ENCODE measurements at places on chromosomes 12 and 14.

- DNase-seq = no peak
Observed at GRCh38 chr14:91889477-91890211, 22.3 kb upstream of the TC2N start.

DNA sequence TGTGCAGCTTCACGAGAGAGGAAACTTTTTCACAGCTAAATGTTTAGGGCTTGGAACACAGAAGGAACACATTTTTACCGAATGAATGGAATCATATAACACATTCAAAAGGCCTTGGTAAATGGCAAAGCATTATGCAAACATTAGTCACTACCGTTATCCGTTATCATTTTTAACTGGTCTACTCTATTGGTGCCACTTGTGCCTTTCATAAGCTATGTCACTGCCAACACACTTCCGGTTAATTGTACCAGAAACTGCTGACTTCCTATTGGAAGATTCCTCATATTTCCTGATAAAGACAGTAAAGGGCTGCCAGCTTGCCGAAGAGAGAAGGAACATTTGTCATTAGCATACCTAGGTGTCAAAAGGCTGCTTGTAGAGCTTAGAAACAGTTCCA, 169.2 kb downstream of the APAF1 start:
- no peak for DNase-seq

- DNase-seq = no peak
Observed at GRCh38 chr14:57412341-57412740, 22.0 kb downstream of the NAA30 start.

- no peak for DNase-seq
Observed at GRCh38 chr14:63563370-63564026, 20.3 kb upstream of the PPP2R5E start.

- no peak for DNase-seq
Observed at GRCh38 chr12:58249610-58250009, 308.2 kb downstream of the ATP23 start.

DNA sequence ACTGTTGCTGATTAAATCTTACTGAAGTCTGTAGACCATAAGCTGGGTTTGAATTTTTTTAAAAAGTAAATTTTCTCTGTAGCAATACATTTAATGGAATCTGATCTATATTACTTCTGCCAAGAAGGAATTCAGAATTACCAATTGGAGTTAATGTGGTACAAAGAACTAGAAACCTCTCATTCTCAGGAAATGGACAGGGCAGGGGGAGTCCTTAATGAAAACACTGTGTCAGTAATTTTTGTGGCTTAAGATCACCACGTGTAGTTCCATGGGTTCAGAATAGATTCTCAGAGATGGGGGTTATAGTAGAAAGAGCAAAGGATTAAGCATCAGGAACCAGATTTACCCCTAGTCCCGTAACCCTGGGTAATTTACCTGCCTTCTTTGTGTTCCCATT, 30.3 kb downstream of the FBXL14 start:
- DNase-seq = no peak

DNA sequence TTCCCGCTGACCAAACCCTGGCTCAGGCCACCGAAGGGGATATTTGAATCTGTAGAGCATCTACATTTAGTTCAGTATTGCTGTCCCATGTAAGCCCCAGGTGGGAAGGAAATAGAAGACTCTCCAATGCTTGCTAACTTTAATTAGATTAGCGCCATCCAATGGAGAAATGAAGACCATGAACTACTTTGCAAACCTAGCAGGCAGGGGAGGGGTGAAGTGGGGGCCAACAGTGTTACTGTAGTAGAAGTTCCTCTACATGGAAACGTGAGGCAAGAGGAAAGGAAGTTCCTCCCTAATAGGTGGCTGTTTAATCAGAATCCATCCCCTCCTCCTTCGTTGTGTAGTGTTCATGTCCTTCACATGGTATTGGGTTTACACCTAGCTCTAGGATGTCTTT, 9.3 kb upstream of the DENND5B start:
- DNase-seq = no peak

- DNase-seq = no peak
Observed at GRCh38 chr12:117521346-117521745, 159.9 kb upstream of the NOS1 start.

- no peak for DNase-seq
Observed at GRCh38 chr14:100770605-100771120, 44.0 kb downstream of the DLK1 start.

- no peak for DNase-seq
Observed at GRCh38 chr12:56346675-56347074, 8.0 kb downstream of the IL23A start.
